Breast epithelium (tissue), 4 donors: ENCODE measurements at places on chromosomes 5 and 9.

DNA sequence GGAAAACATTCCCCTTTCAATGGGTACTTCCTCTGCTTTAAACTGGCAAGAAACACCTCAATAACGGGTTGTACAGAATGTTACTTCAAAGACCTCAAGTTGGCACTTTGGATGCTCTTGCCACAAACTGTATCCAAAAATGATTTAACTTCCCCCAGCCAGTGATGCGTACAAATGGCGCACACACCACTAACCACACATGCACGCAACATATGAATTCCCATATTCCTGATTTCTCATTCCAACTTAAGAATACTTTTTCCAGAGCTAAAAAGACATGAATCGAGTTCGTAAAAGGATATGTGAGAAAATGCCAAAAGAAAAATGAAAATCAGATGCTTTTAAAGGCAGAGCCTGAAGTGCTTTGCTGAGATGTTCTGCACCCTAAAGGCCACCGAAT, 388.0 kb upstream of the PIK3R1 start:
- no peak for DNase-seq
- H3K4me1 ChIP-seq: no peaks in the 10 kb centered on the region
- no peak overlapping the region for H3K4me3 ChIP-seq
- H3K36me3 ChIP-seq: no peaks in the 10 kb centered on the region
- no peak overlapping the region for H3K27ac ChIP-seq

GRCh38 chr5:56259002-56259511, 25.9 kb upstream of the ANKRD55 start:
- peak overlapping the region; percentile 14 for H3K27ac ChIP-seq
- no peaks in the 10 kb centered on the region for H3K4me1 ChIP-seq
- DNase-seq: no peak
- H3K4me3 ChIP-seq: no peak overlapping the region

DNA sequence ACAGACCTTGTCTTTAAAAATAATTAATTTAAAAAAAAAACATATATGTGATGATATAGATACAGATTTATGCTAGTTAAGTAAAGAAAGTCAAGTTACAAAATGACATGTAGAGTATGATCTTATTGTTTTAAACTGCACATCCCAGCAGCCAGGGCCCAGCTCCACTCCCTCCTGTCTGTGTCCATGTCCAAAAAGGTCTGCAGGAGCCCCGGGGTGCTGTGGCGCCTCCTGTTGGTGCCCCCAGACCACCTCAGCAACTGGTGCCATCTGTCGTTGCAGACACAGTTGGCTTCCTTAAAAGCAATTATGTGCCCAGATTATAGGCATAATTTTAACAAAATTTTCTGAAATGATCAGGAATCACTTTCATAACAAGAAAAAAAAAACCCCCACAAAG, 33.3 kb downstream of the IPPK start:
- no peak for DNase-seq
- H3K4me1 ChIP-seq: no peaks in the 10 kb centered on the region
- H3K4me3 ChIP-seq: no peak overlapping the region
- H3K36me3 ChIP-seq: no peaks in the 10 kb centered on the region
- no peaks in the 10 kb centered on the region for H3K27me3 ChIP-seq

- H3K4me3 ChIP-seq: no peak overlapping the region
- H3K27me3 ChIP-seq: no peaks in the 10 kb centered on the region
- H3K4me1 ChIP-seq: peaks cover 9% of the 10 kb centered on the region
- H3K36me3 ChIP-seq: peaks cover 7% of the 10 kb centered on the region
- peak overlapping the region; percentile 77 for H3K27ac ChIP-seq
- DNase-seq: no peak
Measured at GRCh38 chr5:150022681-150023080, 22.1 kb downstream of the HMGXB3 start.

- no peak overlapping the region for H3K4me3 ChIP-seq
- H3K27ac ChIP-seq: no peak overlapping the region
- DNase-seq: no peak
- H3K27me3 ChIP-seq: no peaks in the 10 kb centered on the region
- no peaks in the 10 kb centered on the region for H3K36me3 ChIP-seq
Measured at GRCh38 chr5:61268871-61269270, 63.2 kb upstream of the ZSWIM6 start.

GRCh38 chr9:73738741-73739530, 587.3 kb downstream of the ANXA1 start:
- no peak for DNase-seq
- no peak overlapping the region for H3K4me3 ChIP-seq
- H3K27me3 ChIP-seq: no peaks in the 10 kb centered on the region
- H3K4me1 ChIP-seq: no peaks in the 10 kb centered on the region

DNA sequence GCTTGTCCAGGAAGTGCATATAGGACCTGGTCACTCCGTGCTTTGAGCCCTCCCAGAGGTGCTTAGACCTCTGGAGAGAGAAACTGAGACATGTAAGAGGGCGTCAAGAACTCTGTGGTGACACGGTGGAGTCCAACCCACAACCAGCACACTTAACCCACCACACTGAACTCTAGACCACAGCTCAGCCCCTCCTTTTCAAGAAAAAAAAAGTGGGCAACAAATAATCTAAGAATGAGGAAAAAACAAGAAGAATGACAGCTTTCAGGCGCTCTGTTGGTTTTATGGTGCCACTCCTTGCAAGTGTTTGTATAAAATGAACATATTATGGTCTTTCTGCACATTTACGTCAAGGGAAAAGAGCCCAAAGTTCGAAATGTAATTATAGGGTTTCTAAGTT, 50.2 kb upstream of the SNAPC3 start:
- H3K27me3 ChIP-seq: no peaks in the 10 kb centered on the region
- H3K36me3 ChIP-seq: no peaks in the 10 kb centered on the region
- H3K4me3 ChIP-seq: no peak overlapping the region
- DNase-seq: no peak
- H3K4me1 ChIP-seq: no peaks in the 10 kb centered on the region

- no peak overlapping the region for H3K4me3 ChIP-seq
- H3K27me3 ChIP-seq: no peaks in the 10 kb centered on the region
- no peak overlapping the region for H3K27ac ChIP-seq
Measured at GRCh38 chr5:74282490-74282889, 358.0 kb downstream of the ENC1 start.

GRCh38 chr5:82072138-82072537, 100.3 kb downstream of the ATG10 start:
- no peak for DNase-seq
- no peaks in the 10 kb centered on the region for H3K36me3 ChIP-seq
- H3K4me1 ChIP-seq: no peaks in the 10 kb centered on the region
- no peaks in the 10 kb centered on the region for H3K27me3 ChIP-seq
- no peak overlapping the region for H3K27ac ChIP-seq
- H3K4me3 ChIP-seq: no peak overlapping the region

GRCh38 chr5:11030671-11031070, 269.6 kb upstream of the DAP start:
- H3K27ac ChIP-seq: no peak overlapping the region
- H3K4me1 ChIP-seq: no peaks in the 10 kb centered on the region
- no peak for DNase-seq
- no peaks in the 10 kb centered on the region for H3K36me3 ChIP-seq
- no peak overlapping the region for H3K4me3 ChIP-seq
- H3K27me3 ChIP-seq: no peaks in the 10 kb centered on the region

- H3K4me1 ChIP-seq: no peaks in the 10 kb centered on the region
- no peaks in the 10 kb centered on the region for H3K27me3 ChIP-seq
- no peak for DNase-seq
- no peaks in the 10 kb centered on the region for H3K36me3 ChIP-seq
- no peak overlapping the region for H3K27ac ChIP-seq
- H3K4me3 ChIP-seq: no peak overlapping the region
Measured at GRCh38 chr9:76729980-76730737, 34.1 kb upstream of the PCA3 start.

DNA sequence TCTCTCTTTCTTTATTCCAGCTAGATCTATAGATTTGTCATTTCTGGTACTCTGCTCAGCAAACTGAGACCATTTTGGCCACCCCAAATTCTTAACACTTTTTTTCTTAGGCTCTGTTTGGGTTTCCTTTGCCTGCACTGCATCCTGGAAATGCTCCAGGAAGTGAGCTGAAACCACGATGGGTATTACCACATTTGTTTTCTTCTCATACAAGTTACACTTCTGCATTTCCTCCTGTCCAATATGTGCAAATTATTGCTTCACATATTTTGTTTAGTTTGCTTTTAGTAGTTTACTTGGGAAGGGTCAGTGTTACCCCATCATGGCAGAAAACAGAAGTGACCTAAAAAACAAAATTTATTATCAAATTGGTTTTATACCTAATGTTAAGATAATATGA, 498.6 kb upstream of the GRIN3A start:
- no peak for DNase-seq
- no peaks in the 10 kb centered on the region for H3K36me3 ChIP-seq
- no peak overlapping the region for H3K27ac ChIP-seq
- H3K4me1 ChIP-seq: no peaks in the 10 kb centered on the region
- H3K27me3 ChIP-seq: no peaks in the 10 kb centered on the region
- H3K4me3 ChIP-seq: no peak overlapping the region

DNA sequence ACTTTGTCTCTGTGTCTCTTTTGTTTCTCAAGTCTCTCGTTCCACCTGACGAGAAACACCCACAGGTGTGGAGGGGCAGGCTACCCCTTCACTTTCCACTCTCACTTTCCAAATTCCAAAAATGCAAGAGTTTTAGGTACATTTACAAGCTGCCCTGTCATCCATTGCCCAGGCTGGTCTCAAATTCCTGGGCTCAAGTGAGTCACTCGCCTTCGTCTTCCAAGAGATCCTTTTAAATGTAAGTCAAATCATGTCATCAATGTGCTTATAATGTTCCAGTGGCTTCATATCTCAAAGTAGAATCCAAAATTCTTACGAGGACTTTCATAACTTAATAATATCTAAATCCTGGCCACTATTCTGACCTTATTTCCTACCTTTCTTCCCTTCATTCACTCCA, 20.4 kb upstream of the UGCG start:
- no peaks in the 10 kb centered on the region for H3K4me1 ChIP-seq
- H3K36me3 ChIP-seq: no peaks in the 10 kb centered on the region
- no peaks in the 10 kb centered on the region for H3K27me3 ChIP-seq
- no peak overlapping the region for H3K4me3 ChIP-seq
- no peak for DNase-seq

- H3K27ac ChIP-seq: peak overlapping the region; percentile 90
- peak overlapping the region; percentile 87 for H3K4me3 ChIP-seq
- no peaks in the 10 kb centered on the region for H3K27me3 ChIP-seq
- H3K4me1 ChIP-seq: peaks cover 13% of the 10 kb centered on the region
Measured at GRCh38 chr5:123422433-123423277, 548 bp downstream of the CEP120 start.

DNA sequence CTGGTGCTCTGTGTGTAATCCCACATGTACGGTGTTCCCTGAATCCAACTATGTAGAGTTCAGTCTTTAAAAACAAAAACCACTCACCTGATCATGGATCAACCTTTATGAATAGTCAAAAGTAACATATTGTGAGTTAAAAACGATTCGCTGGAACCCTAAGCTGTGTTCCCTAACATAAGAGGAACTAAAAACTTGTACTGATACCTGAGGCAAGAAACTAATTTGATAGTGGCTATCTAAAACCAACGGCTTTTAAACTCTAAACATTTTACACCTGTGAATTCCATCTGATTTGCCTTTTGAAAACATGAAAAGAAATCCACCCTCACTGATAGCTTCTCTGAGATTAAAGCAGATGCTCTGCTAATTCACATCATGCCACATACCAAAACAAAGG, 101.5 kb downstream of the DEPDC1B start:
- H3K4me1 ChIP-seq: no peaks in the 10 kb centered on the region
- no peak overlapping the region for H3K4me3 ChIP-seq
- H3K36me3 ChIP-seq: no peaks in the 10 kb centered on the region
- no peak overlapping the region for H3K27ac ChIP-seq

GRCh38 chr9:133713960-133714495, 24.1 kb downstream of the SARDH start:
- no peak overlapping the region for H3K27ac ChIP-seq
- no peak overlapping the region for H3K4me3 ChIP-seq
- no peaks in the 10 kb centered on the region for H3K36me3 ChIP-seq
- no peaks in the 10 kb centered on the region for H3K4me1 ChIP-seq

GRCh38 chr5:170537451-170538095, 33.8 kb downstream of the KCNIP1 start:
- no peak for DNase-seq
- no peak overlapping the region for H3K27ac ChIP-seq
- no peak overlapping the region for H3K4me3 ChIP-seq
- H3K27me3 ChIP-seq: no peaks in the 10 kb centered on the region
- H3K4me1 ChIP-seq: no peaks in the 10 kb centered on the region

DNA sequence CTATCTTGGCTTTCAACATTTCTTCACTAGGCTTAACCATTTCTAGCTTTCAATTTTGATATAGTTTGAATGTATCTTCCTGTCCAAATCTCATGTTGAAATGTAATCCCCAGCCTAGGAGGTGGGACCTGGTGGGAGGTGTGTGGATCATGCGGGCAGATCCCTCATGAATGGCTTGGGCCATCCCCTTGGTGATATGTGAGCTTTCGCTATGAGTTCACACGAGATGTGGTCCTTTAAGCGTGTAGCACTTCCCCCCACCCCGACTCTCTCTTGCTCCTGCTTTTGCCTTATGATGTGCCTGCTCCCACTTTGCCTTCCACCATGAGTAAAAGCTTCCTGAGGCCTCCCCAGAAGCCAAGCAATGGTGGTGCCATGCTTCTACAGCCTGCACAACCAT, 40.6 kb downstream of the PHAX start:
- no peak for DNase-seq
- H3K27ac ChIP-seq: no peak overlapping the region
- no peak overlapping the region for H3K4me3 ChIP-seq
- no peaks in the 10 kb centered on the region for H3K27me3 ChIP-seq

DNA sequence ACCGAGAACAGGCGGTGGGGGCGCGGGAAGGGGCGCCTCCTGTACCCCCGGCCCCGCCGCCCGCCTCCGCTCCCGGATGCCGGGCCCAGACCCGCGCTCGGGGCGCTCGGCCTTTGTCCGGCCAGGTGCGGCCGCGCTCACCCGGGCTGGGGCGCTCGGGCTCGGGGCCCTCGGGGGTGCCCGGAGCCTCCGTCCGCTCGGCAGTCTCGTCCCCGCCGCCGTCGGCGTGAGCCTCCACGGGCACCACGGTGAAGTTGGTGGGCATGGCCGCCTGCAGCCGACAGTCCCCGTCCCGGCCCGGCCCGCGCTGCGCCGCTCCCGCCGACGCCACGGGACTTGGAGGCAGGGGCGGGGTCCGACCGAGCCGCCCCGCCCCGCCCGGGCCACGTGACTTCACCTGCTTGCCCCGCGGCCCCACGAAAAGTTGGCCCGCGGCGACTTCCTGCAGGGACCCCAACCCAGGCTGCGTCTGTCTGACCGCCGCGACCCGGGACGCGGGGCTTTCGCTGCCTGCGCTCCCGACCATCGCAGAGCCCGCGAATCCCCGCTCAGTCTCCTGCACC, at the start of gene SLC12A7:
TSS of gene SLC12A7 (minus strand) at position 337 of the 563 bp plus-strand sequence. CDS start at position 265, 72 bp downstream.
- peak within 1 kb of the TSS; percentile 94 for H3K4me3 ChIP-seq
- DNase-seq: no peak
- H3K4me1 ChIP-seq: no peaks in the 10 kb centered on the region
- H3K36me3 ChIP-seq: no peaks in the 10 kb centered on the region
- no peaks in the 10 kb centered on the region for H3K27me3 ChIP-seq
- H3K27ac ChIP-seq: peak within 1 kb of the TSS; percentile 95
